ENCODE measurements at places on chromosomes 3 and 15.
A peak's percentile ranks its signal among the peaks of the same experiment; 100 is the strongest.

GRCh38 chr15:93206893-93207292 lies 117.9 kb upstream of the RGMA start:
- no peak for DNase-seq

- no peak for DNase-seq
Observed at GRCh38 chr3:147934451-147935180, 525.5 kb downstream of the ZIC1 start.

GRCh38 chr3:7847021-7847420 lies 654.6 kb upstream of the LMCD1 start:
- DNase-seq, result no peak

- no peak for DNase-seq
Observed at GRCh38 chr3:143644370-143645089, 203.7 kb downstream of the SLC9A9 start.

DNA sequence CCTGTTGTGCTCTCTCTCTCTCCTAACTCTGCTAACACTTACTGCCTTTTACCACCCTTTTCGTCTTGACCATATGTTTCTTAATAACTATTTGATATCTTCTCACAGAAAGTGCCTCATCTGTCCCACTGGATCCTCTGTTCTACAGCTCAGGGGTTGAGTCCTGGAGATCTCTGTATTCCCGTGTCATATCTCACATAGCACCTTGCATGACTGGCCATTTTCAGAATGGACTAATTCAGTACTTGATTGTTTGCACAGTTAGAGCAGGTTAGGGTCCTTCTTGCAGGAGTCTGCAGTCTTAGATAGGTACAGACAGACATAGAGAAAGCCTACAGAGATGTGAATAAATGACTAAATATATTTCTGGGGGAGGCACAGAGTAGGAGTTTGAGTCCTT lies 20.9 kb downstream of the HACD3 start:
- DNase-seq, result no peak

DNA sequence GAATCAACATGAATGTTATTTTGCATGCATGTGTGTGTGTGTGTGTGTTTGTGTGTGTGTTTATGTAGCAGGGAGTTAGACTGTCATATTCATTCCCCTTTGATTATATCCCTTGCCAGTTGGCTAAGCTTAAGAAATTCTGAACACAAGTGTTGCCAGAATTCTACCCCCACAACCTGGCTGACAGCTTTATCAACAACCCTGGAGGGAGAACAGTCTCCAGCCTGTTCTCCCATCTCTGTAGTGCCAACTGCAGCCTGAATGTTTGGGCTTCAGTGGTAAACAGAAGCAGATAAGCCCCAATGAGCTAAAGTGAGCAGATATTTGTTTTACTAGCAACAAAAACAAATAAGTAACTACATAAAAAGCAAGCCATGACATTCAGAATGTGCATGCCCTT lies 162.6 kb upstream of the ABI3BP start:
- DNase-seq, result no peak

GRCh38 chr3:123792473-123793201 lies 91.5 kb downstream of the MYLK start:
- no peak for DNase-seq

DNA sequence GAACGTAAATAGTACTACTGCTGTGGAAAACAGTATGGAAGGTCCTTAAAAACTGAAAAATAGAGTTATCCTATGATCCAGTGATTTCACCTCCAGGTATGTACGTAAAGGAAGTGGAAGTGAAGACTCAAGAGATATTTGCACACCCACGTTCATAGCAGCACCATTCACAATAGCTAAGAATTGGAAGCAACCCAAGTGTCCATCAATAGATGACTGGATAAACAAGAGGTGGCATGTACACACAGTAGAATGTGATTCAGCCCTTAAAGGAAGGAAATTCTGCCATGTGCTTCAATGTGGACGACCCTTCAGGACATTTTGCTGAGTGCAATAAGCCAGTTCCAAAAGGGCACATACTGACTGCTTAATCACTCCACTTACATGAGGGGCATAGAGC lies 188.3 kb downstream of the APBA2 start:
- DNase-seq, result no peak

GRCh38 chr3:50648944-50649343 lies 25.8 kb upstream of the DOCK3 start:
- DNase-seq, result no peak

- no peak for DNase-seq
Observed at GRCh38 chr3:97901313-97902248, 70.7 kb downstream of the RIOX2 start.

DNA sequence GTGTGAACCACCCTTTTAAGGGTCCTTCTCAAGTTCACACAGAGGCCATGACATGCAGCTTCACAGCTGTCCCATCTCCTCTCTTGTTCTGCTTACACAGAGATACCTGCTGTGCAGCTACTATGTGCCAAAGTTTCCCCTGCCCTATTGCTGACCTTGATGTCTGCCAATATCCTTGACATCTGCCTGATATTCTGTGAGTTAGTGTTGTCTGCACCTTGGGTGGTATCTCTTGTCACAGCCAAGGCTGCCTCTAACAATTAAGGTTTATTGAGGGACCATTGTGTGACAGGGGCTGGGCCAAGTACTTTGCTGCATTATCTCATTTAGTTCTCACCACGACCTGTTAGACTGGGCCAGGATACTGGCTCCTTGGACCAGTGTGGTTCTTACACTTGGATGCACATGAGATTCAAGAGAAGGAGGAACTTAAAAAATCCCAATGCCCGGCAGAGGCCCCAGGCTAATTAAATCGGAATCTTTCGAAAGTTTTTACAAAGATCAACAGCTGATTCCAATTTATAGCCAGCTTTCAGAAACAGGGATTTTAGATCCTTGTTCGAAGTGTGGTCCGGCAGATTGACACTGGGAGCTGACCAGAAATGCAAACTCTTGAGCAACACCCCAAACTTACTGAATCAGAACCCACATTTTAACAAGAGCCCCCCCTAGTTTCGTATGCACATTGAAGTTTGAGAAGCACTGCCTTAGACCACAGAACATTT lies 178.6 kb downstream of the SATB1 start:
- no peak for DNase-seq

DNA sequence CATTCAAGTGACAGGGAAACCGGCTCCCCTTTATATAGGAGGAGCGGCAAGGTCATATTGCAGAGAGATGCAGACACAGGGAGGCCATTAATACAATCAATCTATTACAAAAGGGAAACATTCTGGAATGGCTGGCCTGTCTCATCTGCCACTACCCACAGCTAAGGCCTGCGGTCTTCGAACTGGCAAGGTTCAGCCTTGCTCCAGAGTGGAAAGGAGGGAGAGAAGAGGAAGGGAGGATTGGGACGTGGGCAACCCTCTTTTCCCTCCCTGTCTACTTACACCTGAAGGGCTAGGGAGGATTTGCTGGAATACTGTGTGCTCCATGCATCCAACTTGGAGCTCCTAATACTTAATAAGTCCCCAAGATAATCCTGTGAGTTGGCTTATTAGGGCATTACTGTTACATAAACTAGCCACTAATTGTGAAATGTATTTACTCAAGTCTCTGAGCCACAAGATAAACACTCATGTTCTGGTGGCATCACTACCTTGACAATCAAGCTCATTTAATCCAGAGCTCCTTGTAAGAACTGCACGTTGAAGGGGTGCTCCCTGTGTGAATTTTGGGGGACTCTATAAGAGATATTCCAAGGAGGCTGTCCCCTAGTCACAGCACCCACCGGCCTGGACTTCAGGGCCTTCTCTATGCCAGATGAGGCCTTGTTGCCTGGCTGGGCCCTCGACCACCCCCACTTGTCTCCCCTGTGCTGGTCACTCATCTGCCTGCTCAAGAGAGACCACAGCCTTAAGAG lies 19.7 kb upstream of the CCDC174 start:
- DNase-seq, result no peak

DNA sequence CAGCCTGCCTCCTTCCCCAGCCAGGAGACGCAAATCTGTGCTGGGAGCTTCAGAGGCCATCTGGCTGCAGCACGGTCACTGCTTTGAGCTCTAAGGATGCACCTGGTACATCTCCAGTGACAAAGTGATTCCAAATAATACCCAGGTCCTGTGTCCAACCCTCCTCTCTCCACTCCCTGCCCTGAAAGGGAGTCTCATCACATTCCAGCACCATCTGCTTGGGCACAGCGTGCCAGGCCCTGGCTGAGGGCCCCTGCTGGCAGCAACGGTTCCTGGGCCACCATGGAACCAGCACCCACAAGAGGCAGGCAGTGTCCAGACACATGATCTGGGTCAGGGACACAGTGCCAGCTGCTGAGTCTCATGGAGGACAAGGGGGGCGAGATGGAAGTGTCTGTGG lies 81.3 kb downstream of the MTHFS start:
- no peak for DNase-seq

GRCh38 chr15:80595396-80595795 lies 99.7 kb upstream of the ABHD17C start:
- DNase-seq, result no peak

- DNase-seq, result no peak
Observed at GRCh38 chr3:193731656-193732055, 138.6 kb downstream of the OPA1 start.

DNA sequence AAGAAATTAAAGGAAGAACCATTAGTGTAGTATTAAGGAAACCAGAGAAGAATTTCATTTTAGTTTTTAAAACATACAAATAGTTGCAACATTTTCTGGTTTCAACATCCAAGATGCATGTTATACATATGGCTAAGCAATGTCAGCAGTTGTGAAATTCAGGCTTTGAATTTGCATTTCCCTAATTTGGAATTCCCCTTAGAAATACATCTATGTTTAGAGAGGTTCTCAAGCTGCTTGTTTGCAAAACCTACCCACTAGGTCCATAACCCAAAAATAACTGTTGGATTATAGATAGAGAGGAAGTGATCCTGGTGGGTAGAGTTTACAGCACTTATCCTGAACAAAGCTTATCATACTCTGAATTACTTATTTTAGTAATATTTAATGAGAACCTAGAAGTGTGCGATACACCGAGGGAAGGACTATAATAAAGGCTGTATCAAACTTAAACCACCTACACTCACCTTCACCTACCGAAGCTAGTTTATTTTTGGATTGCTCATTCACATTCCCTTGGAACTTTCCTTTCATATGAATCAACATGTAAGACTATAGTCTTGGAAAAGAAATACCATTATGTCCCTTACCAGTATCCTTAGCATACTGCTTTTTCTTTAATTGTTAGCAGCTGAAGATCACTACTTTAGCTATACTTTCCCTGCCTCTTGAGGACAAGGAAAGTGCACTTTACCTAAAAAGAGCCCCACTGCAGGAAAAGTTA lies 60.6 kb downstream of the CHAC1 start:
- DNase-seq, result no peak

- no peak for DNase-seq
Observed at GRCh38 chr15:31427411-31427810, 100.8 kb downstream of the KLF13 start.

GRCh38 chr15:39997639-39998038 lies 41.3 kb downstream of the SRP14 start:
- DNase-seq, result no peak

GRCh38 chr3:5017925-5018531 lies 38.8 kb downstream of the BHLHE40 start:
- DNase-seq, result no peak

GRCh38 chr3:187743195-187744141 lies 1.8 kb downstream of the BCL6 start:
- DNase-seq, result peak; percentile 59

DNA sequence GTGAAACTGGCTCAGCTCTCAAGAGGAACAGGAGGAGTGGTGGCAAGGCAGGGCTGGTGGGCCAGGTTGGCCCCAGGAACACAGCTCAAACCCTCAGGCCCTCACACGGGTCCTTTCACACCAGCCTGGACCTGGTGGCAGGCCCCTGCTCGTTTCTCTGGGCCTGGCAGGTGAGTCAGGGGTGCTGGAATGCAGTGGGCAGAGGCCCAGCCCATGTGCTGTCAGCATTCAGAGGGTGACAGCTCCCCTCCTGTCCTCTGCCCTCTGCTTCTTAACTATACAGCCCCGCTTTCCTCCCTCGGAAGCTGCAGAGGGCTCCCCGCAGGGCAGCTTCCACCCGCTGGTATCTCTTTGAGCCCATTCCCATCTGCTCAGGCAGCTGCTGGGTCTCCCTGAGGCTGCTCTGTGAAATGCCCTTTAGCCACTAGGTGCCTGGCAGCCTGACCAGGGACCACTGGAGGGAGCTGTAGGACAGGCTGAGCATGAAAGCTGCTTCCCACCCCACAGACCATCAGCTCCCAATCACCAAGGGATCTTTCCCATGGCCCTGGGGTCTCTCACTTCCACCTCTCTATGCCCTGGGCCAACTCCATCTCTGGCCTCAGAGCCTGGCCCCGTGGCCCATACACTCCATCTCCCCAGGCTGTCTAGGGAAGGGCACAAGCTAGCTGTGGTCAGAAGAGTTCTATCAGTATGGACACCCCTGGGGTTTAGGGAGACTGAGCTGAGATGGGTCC lies 24.8 kb downstream of the SHF start:
- peak; percentile 64 for DNase-seq

DNA sequence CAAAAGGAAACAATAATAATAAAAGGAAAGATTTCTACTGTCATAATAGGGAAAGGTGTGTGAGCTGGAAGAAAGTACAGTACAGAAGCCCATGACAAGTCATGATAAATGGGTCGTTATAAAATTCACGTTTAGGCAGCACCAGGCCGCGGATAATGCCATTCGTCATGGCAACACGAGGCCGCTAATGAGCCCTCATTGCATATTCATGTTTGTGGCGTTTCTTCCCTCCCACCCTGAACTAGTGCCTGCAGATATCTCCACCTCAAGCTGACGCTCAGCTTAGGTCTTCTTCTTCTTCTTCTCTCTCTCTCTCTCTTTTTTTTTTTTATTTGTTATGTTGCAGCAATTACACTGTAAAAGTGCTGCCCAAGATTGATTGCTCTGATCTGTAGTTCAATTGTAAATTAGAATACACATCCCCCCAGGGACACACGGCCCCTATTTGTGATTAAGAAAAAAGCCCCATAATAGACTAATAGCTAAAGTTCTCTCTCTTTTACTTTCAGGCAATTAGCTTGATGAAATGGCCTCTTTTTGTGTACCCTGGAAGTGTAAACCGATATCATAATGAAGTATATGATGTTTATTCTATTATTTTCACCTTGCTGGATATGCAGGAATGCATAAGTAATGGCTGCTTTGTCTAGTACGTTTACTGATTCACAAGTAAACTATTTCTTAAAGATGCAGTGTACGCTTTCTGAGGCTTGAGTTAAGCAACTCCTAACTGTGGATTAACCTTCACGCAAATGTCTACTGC lies 61.9 kb upstream of the NR2F2 start:
- DNase-seq, result no peak

GRCh38 chr3:169597083-169597609 lies 66.4 kb downstream of the MECOM start:
- DNase-seq, result no peak

GRCh38 chr15:70031713-70032112 lies 66.0 kb downstream of the TLE3 start:
- DNase-seq, result peak; percentile 3

Data from activated CD8-positive, alpha-beta memory T cell treated with anti-CD3 and anti-CD28 coated beads, Interleukin-2, amount 50 U/mL, for 4 hours (primary cell).